Glutamatergic neuron (in vitro differentiated cells): ENCODE measurements at places on chromosomes 16 and 17. TPM values are rescaled to one million over a fixed set of nuclear protein-coding genes. Genes with fewer than 3 reads are reported as not detected.

DNA sequence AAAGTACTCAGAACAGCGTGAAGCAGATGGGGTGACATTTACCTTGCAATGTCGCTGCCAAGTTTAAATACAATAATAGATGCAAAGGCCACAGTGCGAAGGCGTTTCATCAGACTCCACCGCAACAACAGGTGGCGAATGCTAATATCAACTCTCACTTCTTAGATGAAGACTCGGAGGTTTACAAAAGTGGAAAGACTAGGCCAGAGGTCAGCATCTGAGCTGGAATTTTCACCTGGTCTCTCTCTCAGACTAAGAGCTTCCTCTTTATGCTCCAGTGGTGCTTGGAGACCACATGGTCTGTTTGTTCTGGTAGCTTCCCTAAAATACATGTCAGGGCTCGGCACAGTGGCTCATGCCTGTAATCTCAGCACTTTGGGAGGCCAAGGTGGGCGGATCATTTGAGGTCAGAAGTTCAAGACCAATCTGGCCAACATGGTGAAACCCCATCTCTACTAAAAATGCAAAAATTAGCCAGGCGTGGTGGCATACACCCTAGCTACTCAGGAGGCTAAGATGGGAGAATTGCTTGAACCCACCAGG, 169.1 kb downstream of the XYLT1 start:
- no peak for DNase-seq

GRCh38 chr17:18319604-18320256, 4.6 kb downstream of the SMCR8 start:
- peak; percentile 70 for DNase-seq

DNA sequence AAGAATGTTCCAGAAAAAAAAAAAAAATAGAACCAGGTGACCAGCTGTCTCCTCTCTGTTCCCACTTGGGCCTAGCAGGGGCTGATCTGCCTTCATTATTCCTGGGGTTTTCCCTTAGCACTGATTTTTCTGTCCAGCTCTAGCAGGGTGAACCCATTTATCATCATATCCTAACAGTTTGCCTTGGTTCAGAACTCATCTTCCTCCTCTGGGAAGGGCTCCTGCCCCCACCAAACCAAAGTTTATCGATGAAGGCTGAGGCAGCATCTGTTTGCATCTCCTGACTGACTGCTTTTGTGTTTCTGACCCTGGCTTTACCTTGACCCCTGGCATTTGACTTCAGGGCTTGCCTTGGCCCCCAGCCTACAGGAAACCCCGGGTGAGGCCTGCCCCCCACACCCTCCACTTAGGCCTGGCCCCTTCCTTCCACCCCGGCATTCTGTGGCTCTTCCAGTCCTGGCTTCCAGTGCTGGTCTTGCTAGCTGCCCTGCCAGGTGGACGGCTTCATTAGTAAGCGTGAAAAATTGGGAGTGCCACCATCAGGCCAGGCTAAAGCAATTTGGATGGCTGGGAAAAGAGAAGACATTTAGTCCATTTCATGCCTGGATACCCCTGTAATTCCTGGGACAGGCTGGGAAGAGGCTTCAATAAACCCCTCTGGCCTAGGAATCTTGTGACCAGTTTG, 164.9 kb downstream of the CCDC182 start:
- DNase-seq = no peak

GRCh38 chr17:36899250-36900159, 37.8 kb upstream of the LHX1 start:
- no peak for DNase-seq

DNA sequence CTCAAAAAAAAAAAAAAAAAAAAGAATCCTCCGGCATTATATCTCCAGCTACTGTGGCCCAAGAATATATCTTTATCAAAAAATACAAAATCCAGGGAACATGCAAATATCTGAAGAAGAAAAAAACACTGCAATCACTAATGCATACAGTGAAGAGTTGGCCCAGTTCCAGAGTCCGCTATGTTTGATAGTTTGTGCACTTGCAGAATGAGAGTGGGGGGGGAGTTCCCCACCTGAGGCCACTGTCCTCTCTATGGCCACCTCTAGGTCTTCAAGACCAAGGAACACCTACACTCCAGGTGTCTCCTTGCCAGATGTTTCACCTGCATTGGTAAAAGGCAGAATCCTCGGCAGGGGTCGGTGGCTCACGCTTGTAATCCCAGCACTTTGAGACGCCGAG, 4.0 kb downstream of the ZNF785 start:
- no peak for DNase-seq

DNA sequence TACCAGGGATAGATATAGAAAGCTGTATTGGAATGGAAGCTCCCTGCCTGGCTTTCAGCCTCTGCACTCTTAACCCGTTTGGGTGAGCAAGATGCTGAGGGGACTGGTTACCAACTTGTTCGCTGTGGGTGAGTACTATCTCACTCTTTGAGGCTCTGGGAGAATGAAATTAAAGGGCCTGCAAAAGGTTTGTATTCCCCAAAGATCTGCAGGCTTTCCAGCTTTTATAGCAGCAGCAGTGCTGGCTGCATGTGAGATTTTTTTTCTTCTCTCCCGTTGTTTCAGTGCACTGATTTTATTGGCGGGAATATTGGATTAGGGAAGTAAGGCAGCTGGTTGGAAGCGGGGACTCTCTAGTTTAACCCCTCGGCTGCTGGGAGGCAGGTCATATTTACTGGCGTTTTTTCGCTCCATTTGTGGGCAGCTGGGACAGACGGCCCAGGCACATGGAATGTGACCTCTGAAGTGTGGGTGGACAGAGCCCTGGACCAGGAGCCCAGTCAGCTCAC, 30.9 kb downstream of the C17orf75 start:
- DNase-seq = peak; percentile 43

DNA sequence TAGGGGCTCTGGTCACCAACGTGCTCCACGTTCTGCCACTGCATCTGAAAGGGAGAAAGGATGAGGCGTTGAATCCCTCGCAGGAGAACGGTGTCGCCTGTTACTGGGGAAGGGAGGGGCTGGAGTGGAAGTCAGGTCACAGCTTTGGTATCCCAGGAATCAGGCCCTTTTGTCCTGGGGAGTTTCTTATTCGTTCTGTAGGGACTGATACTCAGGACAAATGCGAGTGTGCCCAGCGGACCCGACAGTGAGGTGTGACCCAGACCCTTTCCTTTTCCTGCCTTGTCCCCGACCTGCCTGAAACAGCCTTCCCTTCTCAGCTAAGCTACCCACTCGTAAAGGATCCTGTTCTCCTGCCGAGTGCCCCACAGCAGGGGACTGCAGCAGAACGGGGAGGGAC, 177.5 kb downstream of the VPS53 start:
- DNase-seq = no peak

DNA sequence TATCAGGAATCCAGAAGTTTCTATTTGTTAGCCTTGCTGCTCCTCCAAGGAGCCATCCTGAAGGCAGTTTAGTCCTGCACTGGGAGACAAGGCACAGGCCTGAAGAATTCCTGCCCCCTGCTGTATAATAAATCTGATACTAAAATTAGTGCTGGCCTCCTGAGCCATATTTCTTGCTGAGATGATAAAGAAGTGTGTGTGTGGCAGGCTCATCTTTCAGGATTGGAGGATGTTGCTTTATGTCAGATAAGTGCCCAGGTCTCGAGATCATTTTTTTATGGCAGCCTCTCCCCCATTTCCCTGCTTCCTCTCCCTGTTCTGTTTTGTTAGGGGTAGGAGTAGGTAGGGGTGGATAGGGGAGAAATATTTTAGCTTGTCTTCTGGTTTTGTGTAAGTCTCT, 26.0 kb downstream of the MSI2 start:
- DNase-seq = no peak

- DNase-seq = no peak
Measured at GRCh38 chr16:54462771-54463170, 176.2 kb upstream of the IRX3 start.

DNA sequence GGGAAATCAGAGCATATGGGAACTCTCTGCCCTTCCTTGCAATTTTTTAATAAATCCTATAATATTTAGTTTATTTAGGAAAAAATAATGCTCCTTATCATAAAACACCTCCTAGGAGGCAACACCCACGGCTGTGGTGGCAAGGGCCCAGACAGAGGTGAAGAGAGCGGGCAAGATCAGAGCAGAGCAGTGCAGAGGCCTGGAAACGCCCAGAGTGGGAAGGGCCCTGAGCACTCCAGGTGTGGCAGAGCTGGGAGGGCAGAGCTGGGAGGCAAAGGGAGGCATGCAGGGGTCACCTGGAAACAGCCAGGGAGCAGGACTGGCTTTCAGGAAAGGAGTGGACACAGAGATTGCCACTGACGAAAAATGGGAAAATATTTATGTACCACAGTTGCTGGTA, 17.3 kb downstream of the FBXO31 start:
- DNase-seq = no peak

GRCh38 chr17:69870091-69870530, 204.9 kb upstream of the KCNJ16 start:
- DNase-seq = no peak

- no peak for DNase-seq
Measured at GRCh38 chr16:57178793-57179212, 7.0 kb downstream of the PSME3IP1 start.

GRCh38 chr17:47964856-47965255, 6.1 kb upstream of the CDK5RAP3 start:
- DNase-seq = no peak

GRCh38 chr17:48733632-48734328, 5.2 kb upstream of the HOXB13 start:
- no peak for DNase-seq

DNA sequence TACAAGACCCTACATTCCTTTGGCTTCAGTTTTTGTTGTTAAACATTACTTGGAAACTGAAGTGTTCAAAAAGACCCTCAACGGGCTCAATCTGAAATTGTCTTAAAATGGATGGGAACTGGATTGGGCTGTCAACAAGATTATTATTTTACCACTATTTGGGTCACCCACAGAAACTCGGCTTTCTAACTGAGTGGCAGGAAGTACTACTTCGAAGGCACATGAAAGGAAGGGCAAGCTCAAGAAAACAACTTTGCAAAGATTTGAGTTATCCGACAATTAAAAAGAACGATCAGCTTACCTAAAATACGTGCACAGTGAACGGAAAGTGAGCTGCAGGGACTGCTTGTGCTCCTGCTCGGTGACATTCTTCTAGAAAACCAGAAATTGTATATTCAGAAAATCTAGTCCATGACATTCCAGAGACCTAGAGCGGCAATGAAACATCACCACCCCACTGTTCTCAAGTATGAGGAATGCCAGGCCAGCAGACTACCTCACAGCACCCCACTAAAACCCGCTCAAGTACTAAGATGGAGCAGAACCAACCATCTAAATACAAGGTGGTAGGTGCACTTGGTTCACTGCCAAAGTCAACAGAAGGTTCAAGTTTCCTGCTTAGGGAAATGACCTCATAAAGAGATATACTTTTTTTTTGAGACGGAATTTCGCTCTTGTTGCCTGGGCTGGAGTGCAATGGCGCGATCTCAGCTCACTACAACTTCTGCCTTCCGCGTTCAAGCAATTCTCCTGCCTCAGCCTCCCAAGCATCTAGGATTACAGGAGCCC, 60.5 kb downstream of the ZZEF1 start:
- no peak for DNase-seq

DNA sequence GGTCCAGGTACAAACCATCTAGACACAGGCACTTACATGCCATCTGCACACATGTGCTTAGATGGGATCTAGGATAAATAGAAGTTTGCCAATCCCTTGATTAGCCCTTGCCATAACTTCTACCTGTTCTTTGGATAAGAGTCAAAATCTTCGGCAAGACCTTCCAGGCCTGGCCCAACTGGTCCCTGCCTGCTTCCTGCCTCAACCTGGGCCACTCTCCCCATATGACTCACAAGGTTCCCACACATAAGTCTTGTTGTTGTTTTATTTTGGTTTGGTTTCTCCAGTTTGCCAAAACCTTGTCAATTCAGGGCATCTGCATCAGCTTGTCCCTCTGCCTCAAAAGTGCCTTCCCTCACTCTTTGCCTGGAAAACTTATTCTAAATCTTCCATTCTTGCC, 95.3 kb upstream of the XYLT1 start:
- DNase-seq = no peak

- DNase-seq = no peak
Measured at GRCh38 chr17:74541176-74542111, 4.5 kb downstream of the CD300C start.

- DNase-seq = no peak
Measured at GRCh38 chr16:79571903-79572535, 28.5 kb downstream of the MAF start.

DNA sequence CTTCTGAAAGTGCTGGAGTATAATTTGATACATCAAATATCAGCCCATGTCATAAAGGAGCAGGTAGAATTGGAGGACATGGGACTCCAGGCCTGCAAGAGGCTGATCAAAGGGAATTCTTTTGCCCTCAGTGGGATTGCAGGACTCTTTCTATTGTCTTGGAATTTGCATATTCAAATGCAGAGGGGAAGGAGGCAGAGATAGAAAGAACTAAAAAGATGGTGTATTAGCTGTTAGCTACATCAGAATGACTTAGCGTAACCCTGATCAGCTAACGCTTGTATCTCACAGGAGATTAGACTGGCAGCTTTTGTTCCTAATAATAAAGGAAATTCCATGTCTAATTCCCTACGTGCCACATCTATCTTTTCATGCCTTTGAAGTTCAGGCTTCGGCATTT, 1014.7 kb upstream of the RBFOX1 start:
- no peak for DNase-seq

DNA sequence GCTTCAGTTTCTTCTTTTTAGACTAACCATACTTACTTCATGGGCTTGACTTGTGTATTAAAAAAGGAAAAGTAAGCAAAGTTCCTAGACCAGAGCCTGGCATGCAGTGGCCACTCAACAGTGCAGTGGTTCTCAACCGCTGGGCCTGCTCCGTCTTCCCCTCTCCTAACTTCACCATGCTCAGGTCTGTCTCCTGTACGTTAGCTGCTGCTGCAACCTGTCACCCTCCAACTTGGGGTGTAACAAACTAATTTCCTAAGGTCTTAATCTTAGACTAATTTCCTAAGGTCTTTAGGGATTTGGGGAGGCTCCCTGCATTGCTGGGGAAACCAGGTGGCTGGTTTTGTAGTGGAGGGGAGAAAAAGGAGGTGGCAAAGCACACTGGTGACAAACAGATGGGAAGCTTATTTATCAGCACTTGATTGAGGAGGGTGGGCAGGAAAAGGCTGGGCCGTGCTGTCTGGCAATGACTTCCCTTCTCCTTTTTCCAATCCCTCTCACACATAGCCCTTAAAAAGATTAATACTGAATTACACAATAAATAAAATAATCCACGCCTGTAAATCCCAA, 2.2 kb upstream of the ARL4D start:
- no peak for DNase-seq

DNA sequence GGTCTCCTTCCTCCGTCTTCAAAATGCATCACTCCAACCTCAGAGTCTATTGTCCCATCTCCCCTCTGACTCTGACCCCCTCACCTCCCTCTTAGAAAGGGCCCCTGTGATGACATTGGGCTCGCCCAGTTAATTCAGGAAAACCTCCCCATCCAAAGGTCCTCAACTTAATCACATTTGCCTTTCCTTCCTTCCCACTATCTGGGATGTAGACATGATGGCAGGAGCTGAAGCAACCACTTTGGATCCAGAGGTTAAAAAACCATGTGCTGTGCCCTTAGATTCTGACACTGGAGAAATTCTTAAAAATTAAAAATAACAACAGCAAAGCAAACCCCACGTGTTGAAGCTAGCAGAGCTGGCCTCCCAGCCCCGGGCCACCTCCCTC, 80.2 kb downstream of the ZDHHC7 start:
- no peak for DNase-seq

Gene MYH2
- total RNA-seq = not detected

Gene SLC9A5
- total RNA-seq = 1.4 TPM

Gene ADORA2B
- total RNA-seq = 0.32 TPM

Gene CTRB2
- not detected for total RNA-seq

Gene JPT1
- total RNA-seq = 642 TPM

Gene TEX14
- total RNA-seq = 0.20 TPM

Gene PPY
- not detected for total RNA-seq

Gene CCT6B
- total RNA-seq = 2.4 TPM

Gene SMARCD2
- 84.5 TPM for total RNA-seq

Gene ITGAD
- total RNA-seq = not detected
